ENCODE measurements at places on chromosomes 11 and 22.

DNA sequence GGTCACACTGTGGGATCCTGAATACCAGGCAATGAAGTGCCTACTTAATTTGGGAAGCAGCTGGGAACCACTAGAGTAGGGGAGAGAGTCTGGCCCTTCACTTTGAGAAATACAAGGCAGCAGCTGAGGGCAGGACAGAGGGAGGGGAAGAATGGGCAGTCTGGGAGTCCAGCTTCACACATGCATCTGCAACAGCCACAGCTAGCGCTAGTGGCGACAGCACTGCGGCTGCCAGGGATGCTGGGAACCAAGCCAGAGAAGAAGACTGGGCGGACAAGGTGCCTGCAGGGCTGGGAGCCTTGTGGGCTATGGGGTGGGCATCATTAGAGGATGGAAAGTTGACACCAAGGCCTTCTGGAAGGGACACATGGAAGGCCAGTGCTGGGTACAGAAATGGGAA lies 15.8 kb downstream of the SCUBE2 start:
- no peak for DNase-seq

DNA sequence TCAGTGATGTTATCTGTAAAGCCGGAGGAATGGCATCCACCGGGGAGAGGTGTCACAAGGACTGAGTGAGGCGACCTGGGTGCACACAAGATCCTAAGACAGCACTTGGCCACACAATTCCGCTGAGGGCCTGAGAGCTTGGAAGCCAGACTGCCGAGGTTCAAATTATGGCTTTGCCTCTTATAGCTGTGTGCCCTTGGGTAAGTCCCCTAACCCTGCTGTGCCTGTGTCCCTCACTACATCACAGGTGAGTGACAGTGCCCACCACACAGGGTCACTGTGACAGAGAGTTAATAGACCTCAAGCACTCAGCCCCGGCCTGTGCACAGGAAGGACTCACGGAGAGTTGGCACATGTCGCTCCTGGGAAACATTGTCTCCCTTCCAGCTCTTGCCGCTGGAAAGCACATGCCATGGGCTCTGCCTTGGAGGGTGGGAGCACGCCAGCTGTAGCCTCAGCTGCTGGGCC lies 592 bp downstream of the RHOD start:
- DNase-seq: no peak

- DNase-seq: no peak
Measured at GRCh38 chr11:108727665-108728064, 62.8 kb downstream of the DDX10 start.

GRCh38 chr11:71272161-71272560 lies 19.8 kb upstream of the SHANK2 start:
- no peak for DNase-seq

DNA sequence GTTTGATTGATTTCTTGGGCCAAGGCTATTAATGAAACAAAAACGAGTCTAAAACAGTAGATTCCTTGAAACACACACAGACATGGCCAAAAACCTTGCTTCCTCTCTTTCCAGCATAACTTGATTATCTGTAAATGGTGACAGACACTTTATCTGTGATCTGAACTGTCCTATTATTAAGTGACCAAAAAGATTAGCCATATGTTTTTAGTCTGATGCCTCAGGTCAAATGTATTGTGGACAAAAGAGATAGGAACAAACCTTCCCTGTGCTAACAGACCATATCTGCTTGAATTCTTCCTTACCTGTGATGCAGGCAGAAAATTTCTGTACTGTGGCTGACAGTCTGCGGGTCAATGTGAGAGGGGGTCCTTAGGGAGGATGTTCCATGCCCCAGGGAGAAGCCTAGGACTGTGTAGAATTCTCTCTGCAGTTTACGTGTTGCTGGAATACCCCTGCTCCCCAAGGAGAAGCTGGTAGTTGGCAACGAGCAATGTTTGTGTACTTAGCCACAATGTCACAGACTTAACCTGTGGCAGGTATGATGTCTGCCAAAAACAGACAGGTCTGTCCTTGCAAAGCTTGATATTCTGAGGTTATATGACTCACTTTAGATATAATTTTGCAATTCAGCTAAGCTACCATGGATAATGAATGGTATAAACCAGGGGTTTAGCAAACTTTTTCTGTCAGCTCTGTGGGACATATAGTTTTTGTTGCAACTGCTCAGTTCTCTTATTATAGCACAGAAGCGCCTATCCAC lies 31.2 kb downstream of the C11orf71 start:
- DNase-seq: no peak

- DNase-seq: no peak
Measured at GRCh38 chr11:64632237-64632636, 41.2 kb downstream of the SLC22A12 start.

DNA sequence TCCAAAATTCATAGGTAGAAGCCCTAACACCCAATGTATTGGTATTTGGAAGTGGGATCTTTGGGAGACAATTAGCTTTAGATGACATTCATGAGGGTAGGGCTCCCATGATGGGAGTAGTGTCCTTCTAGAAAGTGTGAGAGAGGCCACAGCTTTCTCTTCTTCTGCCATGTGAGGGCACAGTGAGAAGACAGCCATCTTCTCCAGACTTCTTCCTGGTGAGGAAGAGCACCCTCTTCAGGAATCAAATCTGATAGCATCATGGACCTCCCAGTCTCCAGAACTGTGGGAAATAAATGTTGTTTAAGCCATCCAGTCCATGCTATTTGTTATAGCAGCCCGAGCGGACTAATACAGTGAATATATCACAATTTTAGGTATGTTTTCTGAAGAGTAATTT lies 96.9 kb downstream of the CNTN5 start:
- no peak for DNase-seq

GRCh38 chr22:45756558-45756957 lies 84.9 kb downstream of the ATXN10 start:
- DNase-seq: no peak

DNA sequence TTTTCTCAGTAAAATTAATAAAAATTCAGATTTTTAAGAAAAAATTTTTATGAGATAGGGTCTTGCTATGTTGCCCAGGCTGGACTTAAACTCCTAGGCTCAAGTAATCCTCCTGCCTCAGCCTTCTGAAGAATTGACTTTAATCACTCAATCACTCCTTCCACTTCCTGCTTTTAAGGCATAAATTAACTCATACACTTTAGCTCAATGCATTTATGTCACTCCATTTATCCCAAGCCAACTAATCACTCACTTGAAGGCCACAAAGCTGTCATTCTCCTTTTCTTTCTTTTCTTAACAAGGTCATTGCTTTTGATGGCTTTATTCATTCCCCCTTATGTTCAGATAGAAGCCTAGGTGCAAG lies 877 bp downstream of the ALG9 start:
- DNase-seq: no peak

- no peak for DNase-seq
Measured at GRCh38 chr22:41931701-41932269, 5.2 kb upstream of the TNFRSF13C start.

DNA sequence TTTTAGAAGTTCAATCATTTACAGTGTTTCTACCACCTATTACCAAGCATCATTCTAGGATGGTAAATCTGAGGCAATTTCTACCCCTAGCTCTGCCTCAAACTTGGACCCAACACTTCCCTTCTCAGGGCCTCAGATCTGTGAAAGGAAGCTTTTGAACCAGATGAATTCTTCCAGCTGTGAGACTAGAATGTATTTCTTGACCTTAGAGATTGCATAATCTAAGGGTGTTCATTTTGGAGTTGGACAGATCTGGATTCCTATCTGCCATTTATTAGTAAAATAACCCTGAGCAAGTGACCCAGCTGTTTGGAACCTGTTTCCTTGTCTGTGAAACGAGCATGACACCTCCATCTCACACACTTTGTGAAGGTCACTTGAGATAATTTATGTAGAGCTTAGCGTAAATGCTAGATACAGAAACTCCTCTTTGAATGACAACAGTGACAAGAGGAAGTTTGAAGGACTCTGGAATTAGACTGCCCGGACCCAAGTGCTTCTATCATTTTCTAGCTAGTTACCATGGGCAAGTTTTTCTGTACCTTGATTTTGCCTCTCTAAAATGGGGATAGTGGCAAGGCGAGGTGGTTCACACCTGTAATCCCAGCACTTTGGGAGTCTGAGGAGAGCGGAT lies 3.8 kb upstream of the INTS5 start:
- DNase-seq: no peak

DNA sequence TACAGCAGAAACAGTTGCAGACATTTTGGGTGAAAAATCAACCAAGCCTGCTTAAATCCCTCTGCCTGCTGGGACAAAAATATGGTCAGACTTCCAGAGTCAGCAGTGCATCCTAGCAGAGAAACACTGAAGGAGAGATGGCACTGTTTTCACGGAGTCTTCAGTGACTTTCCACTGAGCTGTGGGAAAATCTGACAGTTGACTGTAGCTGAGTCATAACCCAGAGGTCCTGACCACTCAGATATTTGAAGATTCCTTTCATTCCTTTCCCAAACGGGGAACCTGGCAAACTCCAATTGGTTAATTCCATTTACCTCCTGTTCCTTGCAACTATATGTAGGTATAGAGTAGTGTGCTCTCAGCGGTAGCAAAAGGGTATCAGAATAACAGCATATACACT lies 20.9 kb upstream of the UPB1 start:
- no peak for DNase-seq

DNA sequence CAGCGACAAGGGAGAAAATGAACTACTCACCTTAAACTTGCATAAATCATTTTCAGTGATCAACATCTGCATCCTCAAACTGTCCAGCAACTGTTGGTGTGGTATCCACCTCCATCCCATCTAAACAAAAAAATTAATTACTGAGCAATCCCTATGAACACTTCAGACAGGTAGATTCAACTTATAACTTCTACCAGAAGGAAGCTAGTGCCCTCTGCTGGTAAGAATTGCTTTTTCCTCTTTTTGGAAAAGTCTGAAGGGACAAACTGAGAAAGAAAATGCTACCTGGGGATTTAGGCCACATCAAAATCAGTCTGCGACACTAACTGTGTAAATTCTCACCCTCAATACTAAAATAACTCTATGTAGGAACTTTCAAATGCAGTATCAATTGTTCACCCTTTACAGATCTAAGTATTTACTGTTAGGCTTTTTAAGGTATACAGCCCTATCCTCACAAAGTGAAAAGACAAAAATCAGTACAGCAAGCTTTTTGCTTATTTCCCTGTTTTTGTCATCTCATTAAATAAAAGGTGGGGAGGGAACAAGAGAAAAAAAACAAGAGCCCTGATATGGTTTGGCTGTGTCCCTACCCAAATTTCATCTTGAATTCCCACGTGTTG lies 17.9 kb downstream of the CLNS1A start:
- DNase-seq: no peak

DNA sequence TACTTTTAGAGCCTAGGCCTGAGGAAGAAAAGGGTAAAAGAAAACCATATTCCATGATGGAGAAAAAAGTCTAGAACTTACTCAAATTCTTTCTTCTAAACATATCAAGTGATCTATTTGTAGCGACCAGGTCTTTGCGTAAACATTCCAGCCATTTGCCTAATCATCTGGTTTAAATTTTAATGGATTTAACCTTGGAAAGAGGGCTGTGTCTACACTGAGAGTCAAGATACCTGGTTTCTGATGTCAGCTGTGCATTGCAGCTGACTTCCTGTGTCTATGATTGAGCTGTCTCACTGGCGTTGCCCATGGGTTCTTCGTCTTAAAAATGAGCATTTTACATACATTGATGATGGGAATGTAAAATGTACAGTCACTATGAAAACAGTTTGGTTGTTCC lies 10.0 kb upstream of the TMEM123 start:
- no peak for DNase-seq

- DNase-seq: no peak
Measured at GRCh38 chr22:45376703-45377102, 36.7 kb downstream of the SMC1B start.

- DNase-seq: no peak
Measured at GRCh38 chr11:101083335-101083734, 46.3 kb downstream of the PGR start.

DNA sequence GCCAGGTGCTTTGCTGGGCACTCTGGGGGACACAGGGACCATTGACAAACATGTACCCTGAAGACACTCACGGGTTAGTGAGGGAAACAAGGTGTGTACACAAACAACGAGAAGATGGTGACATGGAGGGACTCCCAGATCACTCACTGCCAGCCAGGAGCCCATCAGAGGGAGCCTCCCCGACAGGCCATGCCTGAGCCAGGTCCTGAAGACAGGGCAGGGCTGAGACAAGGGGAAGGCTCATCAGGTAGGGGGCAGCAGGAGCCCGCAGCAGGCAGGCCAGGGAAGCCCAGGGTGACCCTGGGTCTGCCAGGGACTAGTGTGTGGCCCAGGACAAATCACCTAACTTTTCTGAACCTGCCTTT lies 127.9 kb downstream of the BUD13 start:
- no peak for DNase-seq

DNA sequence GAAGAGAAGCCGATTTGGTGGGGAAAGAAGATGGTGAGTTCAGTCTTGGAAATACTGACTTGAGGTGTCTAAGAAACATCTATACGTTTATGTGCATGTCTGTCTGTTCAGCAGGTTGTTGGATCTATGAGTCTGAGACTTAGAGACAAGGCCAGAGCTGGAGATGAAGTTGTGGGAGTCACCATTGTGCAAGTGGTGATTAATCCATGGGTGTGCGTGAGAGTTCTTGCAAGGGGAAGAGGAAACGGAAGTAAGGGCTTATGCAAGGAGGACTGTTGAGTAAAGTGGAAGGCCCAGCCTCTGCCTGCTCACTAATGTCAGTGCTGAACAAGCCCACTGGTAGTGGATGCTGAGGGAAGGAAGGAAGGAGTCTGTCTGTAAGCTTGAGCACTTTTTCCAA lies 9.7 kb downstream of the TMEM45B start:
- no peak for DNase-seq

DNA sequence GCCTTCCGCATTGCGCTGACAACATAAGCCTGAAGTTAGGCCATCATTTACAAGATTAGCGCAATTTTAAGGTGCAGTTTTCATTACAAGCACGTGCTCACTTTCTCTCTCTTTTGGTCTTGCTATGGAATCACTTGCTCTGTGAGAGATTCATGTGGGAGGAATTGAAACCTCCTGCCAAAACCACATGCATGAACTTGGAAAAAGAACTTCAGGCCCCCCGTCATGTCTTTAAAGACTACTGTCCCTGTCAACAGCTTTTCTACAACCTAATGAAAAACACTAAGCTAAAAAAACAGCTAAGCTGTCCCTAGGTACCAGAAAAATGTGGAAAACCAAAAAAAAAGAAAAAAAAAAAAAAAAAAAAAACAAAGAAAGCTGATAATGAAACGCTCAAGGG lies 1707.6 kb upstream of the RAG2 start:
- no peak for DNase-seq

DNA sequence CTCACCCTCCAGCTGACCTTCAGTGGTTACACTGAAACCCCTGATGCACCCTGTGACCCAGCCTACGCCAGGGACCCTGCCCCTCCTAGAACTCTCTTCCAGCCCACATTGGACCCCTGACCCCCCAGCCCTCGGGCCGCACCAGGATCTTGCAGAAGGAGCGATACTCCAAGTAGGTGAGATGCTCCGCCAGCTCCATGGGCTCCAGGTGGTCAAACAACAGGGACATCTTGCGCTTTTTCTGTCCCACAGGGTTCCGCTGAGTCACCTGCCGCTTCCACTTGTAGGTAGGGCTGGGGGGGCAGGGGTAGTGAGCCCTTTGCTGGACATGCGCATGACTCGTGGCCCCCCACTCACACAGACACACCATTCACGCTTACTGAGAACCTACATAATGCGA lies 4.1 kb downstream of the RASGRP2 start:
- DNase-seq: no peak

- no peak for DNase-seq
Measured at GRCh38 chr11:69954756-69955155, 123.4 kb upstream of the ANO1 start.
